ENCODE measurements at places on chromosomes 12 and 14. TPM values are rescaled to one million over a fixed set of nuclear protein-coding genes. Genes with fewer than 3 reads are reported as not detected.

The B4GALNT1 gene
- 4.7 TPM for total RNA-seq

The CCDC177 gene
- total RNA-seq = not detected

The PIP4P1 gene
- 19.7 TPM for total RNA-seq

The ACTR6 gene
- 18.3 TPM for total RNA-seq

The FGD6 gene
- 26.3 TPM for total RNA-seq

The CACNA1C gene
- 137 TPM for total RNA-seq

The IAPP gene
- not detected for total RNA-seq

The DCP1B gene
- total RNA-seq = 1.7 TPM

The FAIM2 gene
- total RNA-seq = 7.4 TPM

The NID2 gene
- 35.2 TPM for total RNA-seq

The YBX3 gene
- total RNA-seq = 903 TPM

The PPP1R1A gene
- 75.0 TPM for total RNA-seq

The GPR137C gene
- total RNA-seq = 1.2 TPM
